ENCODE measurements at places on chromosomes 6 and 20.

DNA sequence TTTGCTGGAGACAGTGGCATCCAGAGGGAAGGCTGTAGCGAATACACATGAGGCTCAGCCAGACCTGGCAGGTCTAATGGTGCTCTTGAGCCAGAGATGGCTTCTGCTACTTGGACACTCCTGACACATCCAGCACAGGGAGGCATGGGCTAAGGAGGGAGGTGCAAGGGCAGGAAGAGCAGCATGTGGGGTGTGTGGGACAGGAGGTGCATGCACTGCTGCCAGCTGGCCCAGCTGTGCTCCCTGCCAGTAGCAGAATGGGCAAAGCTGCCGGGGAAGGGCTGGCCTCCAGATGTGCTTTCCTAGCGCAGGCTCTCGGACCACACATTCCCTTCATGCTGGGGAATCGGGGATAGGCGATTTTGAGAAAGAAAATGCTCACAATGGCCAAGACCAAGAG lies 309.2 kb downstream of the CDC5L start:
- DNase-seq, result no peak

DNA sequence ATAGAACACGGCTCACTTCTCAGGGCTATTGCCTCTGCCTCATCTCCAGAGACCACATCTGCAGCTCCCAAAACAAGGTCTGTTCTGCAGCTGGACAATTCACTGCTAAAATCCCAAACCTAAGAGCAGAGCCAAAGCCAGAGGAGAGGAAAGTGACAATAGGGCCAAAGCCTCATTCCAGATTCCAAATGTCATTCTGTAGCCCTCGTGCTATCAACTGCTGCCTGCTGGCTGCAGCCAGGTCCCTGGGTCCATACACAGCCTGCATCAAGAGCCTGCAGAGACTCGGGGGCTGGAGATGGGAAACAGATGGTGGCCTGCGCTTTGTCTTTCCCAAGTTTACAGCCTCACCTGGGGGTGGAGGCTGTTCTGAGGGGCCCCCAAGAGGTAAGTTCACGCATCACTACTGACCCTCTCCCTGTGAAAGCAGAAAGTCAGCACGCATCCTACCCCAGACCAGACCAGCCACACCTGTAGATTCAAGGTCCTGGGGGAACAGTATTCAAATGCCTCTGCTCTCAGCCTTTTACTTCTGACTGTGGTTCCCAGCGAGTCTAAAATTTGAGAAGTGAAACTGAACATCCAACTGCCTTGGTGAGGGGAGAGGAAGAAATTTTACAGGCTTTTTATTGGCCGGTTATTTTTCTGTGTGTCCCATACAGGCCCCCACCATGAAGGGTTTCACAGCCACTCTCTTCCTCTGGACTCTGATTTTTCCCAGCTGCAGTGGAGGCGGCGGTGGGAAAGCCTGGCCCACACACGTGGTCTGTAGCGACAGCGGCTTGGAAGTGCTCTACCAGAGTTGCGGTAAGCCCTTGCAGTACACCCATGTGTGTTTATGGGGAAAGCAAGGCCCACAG lies at the start of gene LY86:
TSS of gene LY86 (plus strand) at position 657 of the 860 bp plus-strand sequence. CDS start at position 672, 15 bp downstream.
- peak; percentile 87 for DNase-seq

- no peak for DNase-seq
Observed at GRCh38 chr20:63847237-63848002, 13.9 kb upstream of the ABHD16B start.

DNA sequence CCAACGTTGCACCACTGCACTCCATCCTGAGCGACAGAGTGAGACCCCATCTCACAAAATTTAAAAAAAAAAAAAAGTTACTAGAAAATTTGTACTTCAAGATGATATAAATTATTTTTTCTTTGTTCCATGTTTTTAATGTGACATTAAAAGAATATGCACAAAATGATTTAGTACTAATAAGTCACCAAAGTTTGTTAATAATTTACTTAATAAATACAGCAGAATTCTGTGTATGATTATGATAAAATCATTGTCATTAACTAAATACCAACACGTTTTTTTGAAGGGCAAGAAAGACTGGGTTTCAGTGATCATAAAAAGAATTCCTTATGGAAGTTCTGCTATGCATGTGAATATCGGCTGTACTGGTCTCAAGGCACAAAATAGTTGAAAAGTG lies 28.1 kb downstream of the GOPC start:
- no peak for DNase-seq

DNA sequence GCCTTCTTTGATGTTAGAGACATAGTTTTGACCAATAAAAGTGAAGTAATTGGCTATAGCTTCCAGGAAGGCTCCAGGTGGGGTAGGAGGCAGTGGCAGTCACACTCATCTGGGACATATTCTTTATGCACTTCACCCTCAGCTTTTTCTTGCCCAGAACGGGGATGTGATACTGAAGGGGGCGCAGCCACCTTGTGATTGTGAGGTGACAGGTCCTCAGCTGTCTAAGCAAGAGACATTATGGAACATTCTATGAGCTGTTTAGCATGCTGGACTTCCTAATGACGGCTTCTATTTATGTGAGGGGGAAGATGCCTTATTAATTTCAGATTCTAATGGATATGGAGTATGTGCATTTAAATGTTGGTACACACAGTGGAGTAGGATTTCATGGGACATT lies 151.3 kb upstream of the ZFP64 start:
- DNase-seq, result no peak

GRCh38 chr20:24773751-24774201 lies 175.3 kb upstream of the CST7 start:
- DNase-seq, result no peak

DNA sequence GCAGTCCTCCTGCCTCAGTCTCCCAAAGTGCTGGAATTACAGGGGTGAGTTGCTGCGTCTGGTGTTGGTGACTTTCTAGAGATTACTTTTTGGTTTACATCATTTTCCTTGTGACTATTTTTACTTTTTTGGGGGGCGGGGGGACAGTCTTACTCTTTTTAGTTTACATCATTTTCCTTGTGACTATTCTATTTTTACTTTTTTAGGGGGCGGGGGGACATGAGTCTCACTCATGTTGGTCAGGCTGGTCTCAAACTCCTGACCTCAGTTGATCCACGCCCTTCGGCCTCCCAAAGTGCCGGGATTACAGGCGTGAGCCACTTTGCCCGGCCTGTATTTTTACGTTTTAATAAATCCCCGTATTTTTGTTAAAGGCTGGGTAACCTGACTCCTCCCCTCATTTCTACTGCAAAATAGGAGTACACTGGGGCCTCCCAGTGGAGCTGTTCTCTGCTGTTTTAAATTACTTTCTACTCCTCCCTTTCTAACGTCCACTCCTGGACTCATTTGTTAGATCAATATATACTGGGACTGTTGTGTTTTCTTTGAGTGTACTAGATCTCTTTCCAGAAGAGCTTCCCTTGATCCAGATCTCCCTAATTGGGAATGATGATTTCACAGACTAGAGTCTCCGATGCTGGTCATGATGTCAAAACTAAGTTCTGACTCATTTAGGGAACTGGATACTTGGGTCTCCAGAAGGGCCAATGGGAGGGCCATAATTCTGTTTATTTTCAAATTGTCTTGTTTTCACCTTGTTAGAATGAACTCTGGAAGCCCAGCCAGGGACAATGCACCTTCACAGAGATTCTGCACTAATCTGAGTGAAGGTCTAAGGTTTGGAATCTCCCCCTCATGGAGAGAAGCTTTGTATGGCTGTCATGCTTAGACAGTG lies 9.2 kb downstream of the HSPA1B start:
- DNase-seq, result no peak

GRCh38 chr6:129191235-129191634 lies 308.3 kb downstream of the LAMA2 start:
- no peak for DNase-seq

DNA sequence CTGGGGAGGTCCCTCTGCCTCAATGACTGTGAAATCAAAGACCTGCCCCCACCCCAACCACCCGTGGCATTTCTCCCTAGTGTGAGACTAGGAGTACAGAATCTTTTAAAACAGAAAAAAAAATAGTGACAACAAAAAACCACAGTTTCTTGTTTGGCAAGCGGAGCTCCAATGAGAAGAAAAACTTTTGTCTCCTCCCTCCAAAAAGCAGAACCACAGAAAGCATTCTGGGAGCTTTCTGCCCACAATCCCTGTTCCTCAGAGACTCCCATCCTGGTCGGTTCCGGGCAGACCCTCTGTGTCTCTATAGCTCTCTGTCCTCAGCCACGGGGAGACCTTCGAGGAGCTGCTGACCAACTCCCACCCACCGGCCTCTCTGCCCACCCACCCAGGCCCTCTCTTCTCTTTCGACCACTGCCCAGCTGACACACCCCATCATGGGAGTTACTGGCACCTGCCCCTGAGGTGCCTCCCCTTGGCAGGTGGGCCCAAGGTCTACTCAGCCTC lies 4.9 kb downstream of the PREX1 start:
- DNase-seq, result no peak

- DNase-seq, result no peak
Observed at GRCh38 chr6:22526736-22527135, 42.6 kb upstream of the HDGFL1 start.

- DNase-seq, result peak; percentile 73
Observed at GRCh38 chr6:12012558-12013306, 620 bp downstream of the HIVEP1 start.

DNA sequence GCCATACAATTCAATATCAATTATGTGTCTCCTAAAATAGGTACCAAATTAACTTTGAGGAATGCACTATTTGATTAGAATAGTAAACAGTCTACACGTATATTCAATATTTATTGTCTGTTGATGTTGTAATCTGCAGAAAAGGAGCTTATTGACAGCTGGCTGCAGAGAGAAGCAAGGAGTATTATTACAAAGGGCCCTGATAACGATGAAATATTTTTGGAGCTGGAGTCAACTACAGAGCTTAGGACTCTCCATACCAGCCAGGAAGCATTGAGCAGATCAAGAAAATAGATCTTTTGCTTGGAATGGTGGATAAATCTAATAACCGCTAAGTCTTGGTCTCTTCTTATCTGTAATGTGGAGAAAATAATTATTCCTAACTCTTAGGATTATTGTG lies 25.5 kb downstream of the ABRACL start:
- DNase-seq, result no peak

- DNase-seq, result peak; percentile 68
Observed at GRCh38 chr6:34638834-34639736, 57.5 kb downstream of the ILRUN start.

GRCh38 chr6:12343122-12343439 lies 52.9 kb downstream of the EDN1 start:
- no peak for DNase-seq

DNA sequence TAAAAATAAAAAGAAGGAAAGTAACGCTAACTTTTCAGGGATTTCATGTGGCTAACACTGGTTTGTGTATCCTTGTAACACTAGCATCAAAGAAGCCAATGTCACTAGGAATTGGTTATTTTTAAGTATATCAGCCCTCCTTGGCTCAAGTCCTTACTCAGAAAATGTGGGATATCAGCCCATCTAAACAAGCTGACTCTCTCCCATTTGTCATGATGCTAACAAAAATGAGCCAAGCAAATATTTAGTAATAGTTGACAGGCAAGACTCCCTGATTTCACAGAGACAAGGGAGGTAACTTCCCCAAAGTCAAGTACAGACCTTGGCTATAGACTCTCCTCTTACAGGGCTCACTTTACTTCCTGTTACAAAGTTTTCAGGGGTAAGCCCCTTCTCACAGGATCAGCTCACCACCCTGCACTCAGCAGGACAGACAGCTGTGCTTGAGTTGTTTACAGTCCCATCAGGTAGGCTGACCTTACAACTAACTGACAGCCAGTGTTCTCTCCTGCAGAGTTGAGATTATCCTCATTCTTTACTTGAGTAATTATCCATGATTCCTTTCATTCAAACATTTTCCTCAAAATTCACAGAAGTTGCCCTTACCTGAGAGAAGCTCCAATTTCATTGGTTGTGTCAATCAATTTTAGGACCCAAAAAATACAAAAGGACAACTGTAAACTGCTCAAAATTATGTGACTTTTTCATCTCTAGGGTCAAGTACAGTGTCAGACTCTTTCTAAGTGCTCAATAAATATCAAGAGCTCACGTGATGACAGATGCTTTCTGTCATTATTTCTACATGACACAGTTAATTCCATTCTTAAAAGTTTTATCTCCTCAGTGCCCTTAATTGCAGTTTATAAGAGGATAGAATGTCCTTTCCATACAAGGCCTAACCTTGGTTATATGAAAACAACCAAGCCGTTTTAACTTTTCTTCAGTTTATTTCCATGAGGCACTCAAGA lies 38.1 kb upstream of the BMP5 start:
- no peak for DNase-seq

DNA sequence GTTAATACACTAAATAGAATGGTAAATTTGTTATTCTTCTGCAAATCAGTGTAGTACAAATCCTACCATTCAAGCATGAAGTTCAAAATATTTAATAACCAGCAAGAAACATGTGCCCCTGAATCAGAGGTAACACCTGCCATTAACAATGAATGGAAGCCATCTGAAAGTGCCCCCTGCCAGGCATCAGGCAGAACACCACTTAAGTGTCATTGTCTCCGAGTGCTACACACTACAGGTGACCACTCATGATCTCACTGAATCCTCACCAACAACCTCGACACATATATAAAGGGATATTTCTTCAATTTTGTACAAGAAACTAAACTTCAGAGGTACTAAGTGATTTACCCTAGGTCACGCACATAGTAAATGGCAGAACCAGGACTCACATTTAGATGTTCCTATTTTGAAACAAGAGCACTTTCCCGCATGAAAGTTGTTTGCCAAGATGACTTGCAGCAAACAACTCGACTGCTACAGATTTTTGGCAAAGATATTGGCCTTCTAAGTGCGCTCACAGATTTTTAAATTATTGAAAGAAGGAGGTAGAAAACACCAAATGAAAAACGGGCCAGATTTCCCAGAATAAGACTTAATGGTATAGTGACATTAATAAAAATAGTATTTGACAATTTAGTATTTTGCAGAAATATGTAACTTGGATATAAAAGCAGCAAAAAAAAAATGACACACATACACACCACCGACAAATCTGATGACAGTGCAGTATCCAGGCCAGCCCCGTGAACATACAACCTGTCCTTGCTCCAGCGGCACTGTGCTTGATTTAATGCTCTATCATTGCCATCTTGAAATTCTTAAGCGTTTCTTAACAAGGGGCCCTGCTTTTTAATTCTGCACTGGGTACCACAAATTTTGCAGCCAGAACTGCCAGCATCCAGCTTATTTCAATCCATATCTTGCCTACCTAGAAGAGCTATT lies 274.5 kb downstream of the ALDH8A1 start:
- no peak for DNase-seq

- no peak for DNase-seq
Observed at GRCh38 chr20:25453035-25453810, 45.8 kb downstream of the GINS1 start.

GRCh38 chr20:1150218-1150617 lies 31.8 kb downstream of the PSMF1 start:
- DNase-seq, result no peak

DNA sequence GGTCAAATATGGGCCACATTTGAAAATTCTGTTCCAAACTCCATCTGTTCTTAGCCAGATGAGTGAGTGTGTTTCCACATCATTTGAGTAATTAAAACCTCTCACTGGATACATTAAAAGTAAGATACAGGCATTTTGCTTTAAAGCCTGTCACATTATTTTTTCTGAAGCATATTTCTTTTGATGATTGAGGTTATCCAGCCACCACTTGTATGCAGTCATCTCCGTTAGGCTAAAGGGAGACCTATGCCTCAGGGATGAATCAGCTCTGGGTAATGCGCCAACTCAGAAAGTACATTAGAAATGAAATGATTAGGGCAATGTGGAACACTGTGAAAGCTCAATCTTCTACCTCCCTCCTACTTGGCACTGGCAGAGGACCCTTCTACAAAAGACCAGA lies 90.7 kb downstream of the SNAP25 start:
- DNase-seq, result no peak

Measured in GM06990 (cell line).